ENCODE measurements at places on chromosomes 16 and 17.

GRCh38 chr16:47644166-47644565 is 183.0 kb downstream of the PHKB start:
- peaks cover 25% of the 10 kb centered on the region for H3K36me3 ChIP-seq
- peak; percentile 24 for DNase-seq
- no peak overlapping the region for H3K27ac ChIP-seq
- no peak overlapping the region for H3K4me3 ChIP-seq
- peaks cover 10% of the 10 kb centered on the region for H3K4me1 ChIP-seq

GRCh38 chr16:86585821-86586611 is 7.7 kb downstream of the FOXL1 start:
- peaks cover 53% of the 10 kb centered on the region for H3K4me1 ChIP-seq
- H3K27me3 ChIP-seq: no peaks in the 10 kb centered on the region
- peak overlapping the region; percentile 97 for H3K27ac ChIP-seq

DNA sequence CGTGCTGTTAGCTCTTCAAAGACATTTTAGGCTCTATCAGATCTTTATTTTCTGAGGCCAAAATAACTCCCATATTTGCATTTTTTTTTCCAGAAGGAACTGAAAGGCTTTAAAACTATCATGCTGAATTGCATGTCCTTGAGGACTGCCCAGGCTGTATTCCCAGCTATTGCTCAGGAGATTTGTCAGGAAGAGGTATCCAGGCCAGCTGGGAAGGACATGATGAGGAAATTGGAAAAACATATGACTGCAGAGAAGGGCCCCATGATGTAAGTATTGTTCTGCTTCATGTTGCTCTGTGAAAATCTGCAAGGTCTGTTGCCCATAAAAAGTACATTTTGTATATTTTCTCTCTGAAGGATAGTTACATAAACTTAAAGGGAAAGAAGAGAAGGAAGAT is 5.7 kb downstream of the CDC6 start:
- peak; percentile 48 for DNase-seq
- peaks cover 3% of the 10 kb centered on the region for H3K4me1 ChIP-seq
- H3K27me3 ChIP-seq: no peaks in the 10 kb centered on the region
- H3K27ac ChIP-seq: no peak overlapping the region
- H3K36me3 ChIP-seq: no peaks in the 10 kb centered on the region

DNA sequence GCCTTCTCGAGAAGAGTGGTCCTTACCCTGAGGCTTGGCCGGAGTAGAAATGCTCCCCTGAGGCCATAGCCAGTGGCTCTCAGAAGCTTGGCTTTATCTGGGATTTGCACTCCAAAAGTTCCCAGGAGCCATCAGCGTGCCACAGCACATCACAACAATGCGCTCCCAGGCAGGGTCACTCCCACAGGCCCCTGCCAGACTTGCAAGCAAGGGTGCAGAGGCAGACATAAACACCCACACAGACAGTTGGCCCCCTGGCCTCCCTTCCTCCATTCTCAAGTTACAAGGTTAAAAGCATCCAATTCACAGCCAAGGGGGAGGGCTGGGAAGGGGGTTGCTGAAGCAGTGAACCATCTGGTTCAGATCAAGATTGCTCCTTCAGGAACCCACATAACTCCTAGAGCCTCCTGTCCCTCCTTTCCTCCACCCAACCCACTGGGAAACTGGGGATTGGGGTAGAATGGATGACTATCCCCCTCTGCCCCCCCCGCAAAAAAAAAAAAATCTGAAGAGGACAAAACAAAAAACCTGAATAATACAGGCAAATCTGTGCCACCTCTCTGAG is 1.8 kb downstream of the ST3GAL2 start:
- no peaks in the 10 kb centered on the region for H3K27me3 ChIP-seq
- DNase-seq: no peak
- H3K4me1 ChIP-seq: peaks cover 55% of the 10 kb centered on the region

GRCh38 chr17:3978421-3979289 is 14.4 kb upstream of the ATP2A3 start:
- peaks cover 23% of the 10 kb centered on the region for H3K4me1 ChIP-seq
- H3K27ac ChIP-seq: no peak overlapping the region
- no peak for DNase-seq
- H3K36me3 ChIP-seq: no peaks in the 10 kb centered on the region
- no peak overlapping the region for H3K4me3 ChIP-seq

DNA sequence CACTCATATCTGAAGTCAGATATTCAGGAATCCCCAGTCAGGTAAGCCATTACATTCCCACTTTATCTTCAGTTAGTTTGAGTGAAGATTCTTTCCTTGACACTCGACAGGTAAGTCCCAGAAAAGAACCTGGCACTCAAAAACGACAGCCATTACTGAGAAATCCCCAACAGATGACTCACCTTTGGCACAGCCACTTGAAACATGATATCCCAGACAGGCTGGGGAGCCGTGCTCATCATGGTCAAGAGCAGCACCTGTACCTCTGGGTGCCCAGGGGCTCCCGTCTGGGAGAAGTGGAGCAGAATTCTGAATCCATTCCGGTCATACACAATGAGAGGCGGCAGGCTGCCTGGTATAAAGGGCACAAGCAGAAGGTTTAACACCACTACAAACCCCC is 16.8 kb upstream of the COG7 start:
- H3K4me3 ChIP-seq: no peak overlapping the region
- H3K4me1 ChIP-seq: no peaks in the 10 kb centered on the region
- no peak overlapping the region for H3K27ac ChIP-seq
- no peaks in the 10 kb centered on the region for H3K27me3 ChIP-seq
- peaks cover 91% of the 10 kb centered on the region for H3K36me3 ChIP-seq

DNA sequence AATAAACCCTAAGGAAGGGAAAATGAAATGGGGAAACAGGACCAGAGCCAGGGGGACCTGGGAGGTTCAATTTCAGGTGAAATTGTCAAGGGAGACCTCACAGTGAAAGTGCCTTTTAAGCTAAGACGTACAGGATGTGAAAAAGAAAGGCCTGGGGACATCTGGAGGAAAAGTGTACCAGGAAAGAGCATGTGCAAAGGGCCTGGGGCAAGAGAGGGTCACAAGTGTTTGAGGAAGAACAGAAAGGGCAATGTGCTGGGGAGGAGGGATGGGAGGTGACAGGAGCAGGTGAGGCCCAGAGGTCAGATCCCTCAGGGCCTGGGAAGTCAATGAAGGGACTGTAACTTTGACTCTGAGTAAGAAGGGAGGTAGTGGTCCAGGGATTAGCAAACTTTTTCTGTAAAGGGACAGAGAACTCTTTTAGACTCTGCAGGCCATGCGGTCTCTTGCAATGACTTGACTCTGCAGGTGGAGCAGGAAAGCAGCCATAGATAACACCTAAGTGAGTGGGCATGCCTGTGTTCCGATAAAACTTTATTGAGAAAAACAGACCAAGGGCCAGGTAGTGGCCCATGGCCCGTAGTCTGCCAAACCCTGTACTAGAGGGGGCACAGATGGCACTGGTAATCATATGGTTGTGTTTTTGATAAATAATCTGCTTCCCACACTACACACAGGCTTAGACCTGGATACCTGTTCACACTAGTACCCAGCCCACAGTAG is 93.8 kb downstream of the LITAF start:
- no peaks in the 10 kb centered on the region for H3K27me3 ChIP-seq
- H3K4me3 ChIP-seq: no peak overlapping the region
- no peaks in the 10 kb centered on the region for H3K36me3 ChIP-seq
- H3K4me1 ChIP-seq: peaks cover 6% of the 10 kb centered on the region

DNA sequence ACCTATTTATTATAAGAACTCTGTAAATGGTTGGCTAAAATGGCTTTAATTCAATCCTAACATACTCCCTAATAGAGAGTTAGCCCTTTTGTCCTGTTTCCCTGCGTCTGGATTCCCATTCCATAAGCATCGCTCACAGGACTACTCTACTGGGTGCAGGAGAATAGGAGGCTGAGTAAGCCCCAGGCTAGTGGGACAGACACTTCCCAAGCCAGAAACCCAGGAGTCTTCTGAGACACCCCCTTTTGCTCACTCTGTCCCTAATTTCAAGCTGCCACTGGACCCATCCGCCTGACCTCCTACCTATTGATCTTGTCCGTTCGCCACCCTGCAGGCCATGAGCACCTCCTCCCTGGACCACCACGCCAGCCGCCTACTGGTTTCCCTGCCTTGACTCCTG is 16.7 kb upstream of the TOB1 start:
- no peak for DNase-seq
- H3K4me1 ChIP-seq: no peaks in the 10 kb centered on the region
- no peaks in the 10 kb centered on the region for H3K36me3 ChIP-seq
- H3K27me3 ChIP-seq: no peaks in the 10 kb centered on the region
- H3K27ac ChIP-seq: no peak overlapping the region

DNA sequence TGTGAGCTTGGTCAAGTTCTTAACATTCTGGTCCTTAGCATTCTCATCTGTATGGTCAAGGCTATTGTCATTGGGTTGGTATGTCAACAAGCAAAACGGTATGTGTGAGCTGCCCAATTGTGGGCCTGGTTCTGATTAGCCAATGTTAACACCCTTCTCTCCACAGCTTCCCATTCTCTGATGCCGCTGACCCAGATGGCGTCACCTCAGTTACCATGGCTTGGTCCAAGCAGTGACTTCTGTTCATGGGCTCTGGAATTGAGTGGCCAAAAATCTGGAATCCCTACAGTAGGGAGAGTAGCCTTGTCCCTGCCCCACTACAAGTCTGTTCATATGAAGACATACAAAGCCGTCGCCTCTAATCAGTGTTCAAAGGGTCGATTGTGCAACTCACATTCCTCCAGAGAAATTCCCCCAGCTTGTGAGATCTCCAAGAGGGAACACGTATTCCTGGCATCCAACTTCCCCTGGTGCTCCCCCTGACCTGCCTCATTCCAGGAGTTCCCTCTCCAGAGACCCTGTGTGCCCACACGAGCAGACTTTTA is 15.8 kb downstream of the TMEM98 start:
- no peak overlapping the region for H3K4me3 ChIP-seq
- no peak for DNase-seq
- H3K27ac ChIP-seq: no peak overlapping the region
- H3K4me1 ChIP-seq: no peaks in the 10 kb centered on the region

- H3K27me3 ChIP-seq: no peaks in the 10 kb centered on the region
- no peak overlapping the region for H3K27ac ChIP-seq
- DNase-seq: no peak
- H3K36me3 ChIP-seq: no peaks in the 10 kb centered on the region
- no peaks in the 10 kb centered on the region for H3K4me1 ChIP-seq
Observed at GRCh38 chr16:55272744-55273143, 51.3 kb upstream of the IRX6 start.

- H3K4me3 ChIP-seq: no peak overlapping the region
- DNase-seq: no peak
- H3K27ac ChIP-seq: no peak overlapping the region
- H3K4me1 ChIP-seq: no peaks in the 10 kb centered on the region
- no peaks in the 10 kb centered on the region for H3K27me3 ChIP-seq
- no peaks in the 10 kb centered on the region for H3K36me3 ChIP-seq
Observed at GRCh38 chr16:8005096-8005860, 585.0 kb downstream of the TMEM114 start.

DNA sequence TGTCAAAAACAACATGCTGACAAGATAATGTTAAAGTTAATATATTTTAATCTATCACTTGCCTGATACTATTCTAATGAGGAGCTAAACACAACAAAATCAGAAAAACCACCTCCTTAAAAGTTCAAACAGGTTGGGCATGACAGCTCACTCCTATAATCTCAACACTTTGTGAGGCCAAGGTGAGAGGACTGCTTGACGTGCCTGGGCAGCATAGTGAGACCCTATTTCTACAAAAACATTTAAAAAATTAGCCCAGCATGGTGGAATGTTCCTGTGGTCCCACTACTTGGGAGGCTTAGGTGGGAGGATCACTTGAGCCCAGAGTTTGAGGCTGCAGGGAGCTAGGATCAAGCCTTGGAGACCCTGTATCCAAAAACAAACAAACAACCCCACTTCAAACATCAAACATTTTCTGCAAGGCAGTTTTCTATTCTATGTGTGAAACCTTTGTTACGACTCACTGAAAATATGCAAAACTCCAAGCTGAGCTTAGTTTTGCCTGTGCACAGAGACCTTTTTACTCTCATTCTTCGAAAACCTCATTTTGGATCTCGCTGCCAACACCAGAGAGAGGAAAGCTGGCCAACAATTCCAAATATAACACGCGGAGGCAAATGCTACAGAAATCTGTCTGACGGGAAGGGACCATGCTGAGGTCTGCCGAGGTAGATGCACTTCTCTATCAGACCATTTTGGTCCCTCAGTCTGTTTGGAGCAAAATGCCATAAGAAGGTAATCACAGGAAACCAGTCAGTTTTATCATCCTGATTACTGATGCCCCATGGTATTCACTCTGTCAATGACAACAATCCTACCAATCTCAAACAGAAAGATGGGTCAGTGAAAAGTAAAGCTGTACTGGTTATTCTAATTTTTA is 6.2 kb downstream of the PHF12 start:
- no peak overlapping the region for H3K4me3 ChIP-seq
- no peaks in the 10 kb centered on the region for H3K36me3 ChIP-seq
- DNase-seq: no peak
- H3K27ac ChIP-seq: peak overlapping the region; percentile 26

DNA sequence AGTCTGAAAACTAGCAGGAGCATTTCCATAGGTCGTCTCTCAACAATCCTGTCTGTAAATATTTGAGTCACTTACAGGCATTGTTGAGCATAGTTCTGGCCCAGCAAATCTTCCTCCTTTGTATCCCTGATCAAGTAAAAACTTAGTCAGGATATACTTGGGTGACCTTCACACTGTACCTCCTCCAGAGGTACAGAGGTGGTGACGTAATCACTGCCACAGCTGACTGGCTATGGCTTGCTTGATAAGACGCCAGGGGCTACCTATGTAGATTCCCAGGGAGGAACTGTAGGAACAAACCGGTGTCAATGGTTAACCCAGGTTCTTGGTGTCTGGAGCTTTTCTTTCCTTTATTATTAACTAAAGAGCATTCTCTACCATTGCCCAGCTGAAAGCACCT is at the start of gene KCNJ16:
TSS of gene KCNJ16 (plus strand) at position 270 of the 400 bp plus-strand sequence. CDS start 56,863 bp downstream, outside the sequence.
- H3K27me3 ChIP-seq: no peaks in the 10 kb centered on the region
- no peak within 1 kb of the TSS for H3K4me3 ChIP-seq
- DNase-seq: no peak
- H3K4me1 ChIP-seq: no peaks in the 10 kb centered on the region

DNA sequence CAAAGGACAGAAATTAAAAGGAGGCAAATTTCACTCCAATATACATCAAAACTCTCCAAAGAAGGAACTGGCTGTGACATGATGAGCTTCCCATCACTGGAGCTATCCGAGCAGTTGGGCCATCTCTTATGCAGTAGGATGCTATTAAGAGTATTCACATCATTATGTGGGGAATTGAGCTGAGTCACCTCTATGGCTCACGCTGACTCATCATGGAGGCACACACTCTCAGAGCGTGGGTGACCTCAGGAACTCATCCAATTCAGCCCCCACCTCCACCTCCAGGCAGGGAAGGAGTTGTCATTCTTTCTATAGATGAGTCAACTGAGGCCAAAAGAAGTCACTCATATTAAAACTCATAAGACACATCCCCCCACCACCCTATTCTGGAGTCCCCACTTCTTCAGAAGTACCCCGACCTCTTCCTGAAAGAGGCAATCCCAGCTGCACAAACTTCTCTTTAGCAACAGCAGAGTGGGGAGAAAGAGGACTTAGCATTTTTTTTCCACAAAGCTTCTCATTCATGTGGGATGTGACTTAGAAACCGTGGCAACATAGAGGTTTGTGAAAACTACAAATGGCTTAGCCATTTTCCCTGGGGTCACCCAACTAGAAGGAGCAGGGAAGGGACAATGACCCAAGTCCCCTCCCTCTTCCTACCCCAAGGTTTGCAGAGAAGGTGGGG is 32.5 kb downstream of the ABCC12 start:
- no peaks in the 10 kb centered on the region for H3K27me3 ChIP-seq
- no peaks in the 10 kb centered on the region for H3K4me1 ChIP-seq
- no peaks in the 10 kb centered on the region for H3K36me3 ChIP-seq
